ENCODE measurements at places on chromosomes 2 and 18.

DNA sequence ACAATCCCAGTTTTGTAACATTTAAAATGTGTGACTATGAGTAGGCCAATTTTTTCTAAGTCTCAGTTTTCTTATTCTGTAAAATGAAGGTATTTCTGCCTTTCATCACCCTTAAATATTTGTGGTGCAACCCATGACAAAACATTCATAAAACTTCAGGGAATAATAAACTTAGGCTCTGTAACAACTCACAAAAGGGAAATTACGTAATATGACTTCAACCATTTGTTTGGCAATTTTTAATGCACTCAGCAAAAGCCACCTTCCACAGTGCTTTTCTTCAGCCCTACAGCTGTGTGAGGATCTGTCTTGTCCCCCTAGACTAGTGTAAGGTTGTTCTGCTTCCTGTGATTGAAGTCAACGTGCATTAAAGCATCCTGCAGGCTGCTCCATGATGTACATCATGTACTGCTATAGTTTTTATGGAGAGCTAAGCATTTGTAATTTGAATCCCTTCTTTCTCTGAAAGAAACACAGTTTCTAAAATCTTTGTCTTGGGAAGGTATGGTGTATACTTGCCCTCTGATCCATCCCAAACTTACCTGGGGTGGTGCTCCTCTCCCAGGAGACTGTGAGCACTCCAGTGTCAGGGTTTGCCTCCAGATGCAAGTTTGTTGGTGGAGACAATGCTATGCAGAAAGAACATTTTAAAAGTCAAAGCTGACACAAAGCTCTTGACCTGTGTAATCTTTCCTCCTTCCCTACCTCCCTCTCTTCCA is 39.1 kb downstream of the FN1 start:
- no peak for DNase-seq

- no peak for DNase-seq
Measured at GRCh38 chr2:216029416-216030129, 16.2 kb upstream of the MREG start.

DNA sequence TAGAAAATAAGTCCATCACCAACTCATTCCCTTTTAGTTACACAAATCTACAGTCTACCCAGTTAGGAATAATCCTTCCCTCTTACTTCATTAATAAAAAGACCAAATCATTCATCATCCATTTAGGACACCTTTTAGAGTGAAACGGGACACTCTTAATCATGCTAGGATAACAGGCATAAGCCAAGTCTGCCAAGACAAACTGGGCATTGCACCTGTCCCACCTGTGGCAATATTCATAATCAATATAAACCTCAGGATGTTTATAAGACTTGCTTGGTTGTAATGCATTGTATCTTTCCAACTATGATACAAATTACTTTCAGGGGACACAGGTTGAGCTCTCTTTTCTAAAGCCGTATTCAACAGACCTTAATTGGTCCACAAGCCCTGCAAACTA is 82.7 kb upstream of the SH3BP4 start:
- no peak for DNase-seq

DNA sequence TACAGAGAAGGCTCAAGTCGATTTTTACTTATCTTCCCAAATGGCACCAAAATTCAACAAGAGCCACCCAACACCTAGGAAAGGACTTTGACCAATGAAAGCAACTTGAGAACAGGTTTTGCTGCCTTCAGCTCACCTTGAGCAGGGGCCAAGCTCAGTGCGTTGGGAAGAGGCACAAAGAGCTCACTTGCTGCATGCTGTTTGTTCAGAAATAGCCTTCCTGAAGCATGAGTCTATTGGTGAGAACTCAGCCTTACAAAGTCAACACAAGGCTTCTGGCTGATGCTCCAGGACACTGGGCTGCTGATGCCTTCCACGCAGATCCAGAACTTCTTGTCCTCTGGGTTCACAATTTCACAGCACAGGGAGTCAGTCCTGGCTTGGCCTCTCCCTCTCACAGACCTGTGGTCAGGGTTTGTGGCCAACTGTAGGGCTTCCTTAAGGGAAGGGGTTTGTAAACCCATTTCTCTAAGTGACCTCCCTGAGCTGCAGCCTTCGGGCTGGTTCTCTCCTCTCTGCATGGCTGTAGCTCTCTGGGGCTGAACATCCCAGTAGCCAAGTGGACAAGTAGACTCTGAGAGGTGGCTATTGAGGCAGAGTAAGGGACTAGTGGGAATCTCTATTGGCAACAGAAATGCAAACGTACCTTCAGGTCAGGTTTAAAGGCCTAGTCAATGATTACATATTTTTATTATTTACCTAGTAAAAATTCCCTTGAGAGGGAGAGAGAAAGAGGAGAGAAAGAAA is 124.7 kb upstream of the GATA6 start:
- DNase-seq = no peak

- DNase-seq = no peak
Measured at GRCh38 chr2:67462738-67463496, 65.8 kb downstream of the ETAA1 start.

GRCh38 chr18:48321536-48321935 is 87.6 kb downstream of the ZBTB7C start:
- DNase-seq = no peak

DNA sequence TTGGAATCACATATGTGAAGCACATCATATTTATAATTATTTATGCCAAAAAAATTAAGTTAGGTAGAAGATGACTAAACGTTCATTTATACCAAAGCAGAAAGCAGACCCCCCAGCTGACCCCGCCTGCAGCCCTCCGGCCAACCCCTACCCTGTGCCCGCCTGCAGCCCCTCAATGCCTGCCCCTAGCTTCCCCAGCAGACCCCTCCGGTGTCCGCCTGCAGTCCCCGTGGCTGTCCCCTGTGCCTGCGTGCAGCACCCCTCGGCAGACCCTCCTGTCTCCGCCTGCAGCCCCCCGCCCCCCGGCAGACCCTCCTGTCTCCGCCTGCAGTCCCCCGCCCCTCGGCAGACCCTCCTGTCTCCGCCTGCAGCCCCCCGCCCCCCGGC is 136.2 kb downstream of the NFATC1 start:
- DNase-seq = no peak

- no peak for DNase-seq
Measured at GRCh38 chr2:96146153-96146880, 1.1 kb upstream of the DUSP2 start.
